Suppressor macrophage (primary cell): ENCODE measurements at places on chromosomes 16 and 17.

- no peak for DNase-seq
Measured at GRCh38 chr16:79403534-79403933, 197.0 kb downstream of the MAF start.

DNA sequence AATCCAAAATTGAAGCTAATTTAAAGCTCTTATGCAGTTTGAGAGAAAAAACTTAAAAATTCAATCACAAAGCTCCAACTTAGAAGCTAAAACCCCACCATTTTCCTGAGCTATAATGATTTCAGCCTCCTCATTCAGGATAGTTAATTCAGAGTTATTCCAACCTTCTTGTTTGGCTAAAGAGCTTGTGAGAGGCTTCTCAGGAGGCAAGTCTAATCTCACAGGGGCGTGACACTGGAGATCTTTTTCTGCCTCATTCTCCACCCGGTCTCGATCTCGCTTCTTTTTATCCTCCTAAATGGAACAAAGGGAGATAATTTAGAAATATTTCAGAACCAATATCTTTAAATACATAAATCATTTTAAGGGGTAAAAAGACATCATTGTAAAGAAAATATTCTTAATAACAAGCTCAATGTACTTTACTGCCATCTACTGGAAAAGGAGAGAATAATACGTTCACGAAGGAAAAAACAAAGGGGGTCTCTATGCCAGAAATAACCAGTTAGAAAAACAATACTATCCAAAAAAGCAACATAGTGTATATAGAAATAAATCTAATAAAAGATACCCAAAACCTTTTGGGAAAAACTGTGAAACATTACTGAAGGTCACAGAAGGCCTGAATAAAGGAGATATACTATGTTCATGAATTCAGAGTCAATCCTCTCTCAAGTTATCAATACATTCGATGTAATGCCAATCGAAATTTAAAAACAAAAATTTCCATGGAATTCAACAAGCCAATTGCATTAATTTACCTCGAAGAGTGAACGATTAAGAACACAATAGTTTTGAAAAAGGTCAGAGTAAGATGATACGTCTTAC lies 13.9 kb downstream of the BRD7 start:
- DNase-seq, result no peak

- DNase-seq, result no peak
Measured at GRCh38 chr16:23694644-23695373, 16.1 kb downstream of the PLK1 start.

- DNase-seq, result no peak
Measured at GRCh38 chr17:33045216-33045615, 53.6 kb downstream of the SPACA3 start.

DNA sequence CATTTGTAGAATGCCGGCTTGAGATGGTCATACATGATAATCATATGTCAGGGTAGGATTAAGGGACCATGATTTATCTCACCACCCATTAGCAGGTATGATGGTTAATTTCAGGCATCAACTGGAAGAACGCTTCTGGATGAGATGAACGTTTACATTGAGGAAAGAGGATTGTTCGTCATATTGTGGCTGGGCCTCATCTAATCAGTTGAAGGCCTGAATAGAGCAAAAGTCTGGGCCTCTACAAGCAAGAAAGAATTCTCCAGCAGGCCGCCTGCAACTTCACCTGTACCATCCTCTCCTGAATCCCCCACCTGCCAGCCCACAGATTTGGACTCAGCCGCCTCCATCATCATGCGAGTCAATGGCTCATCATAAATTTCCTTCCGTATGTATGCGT lies 30.6 kb upstream of the XYLT1 start:
- DNase-seq, result no peak

DNA sequence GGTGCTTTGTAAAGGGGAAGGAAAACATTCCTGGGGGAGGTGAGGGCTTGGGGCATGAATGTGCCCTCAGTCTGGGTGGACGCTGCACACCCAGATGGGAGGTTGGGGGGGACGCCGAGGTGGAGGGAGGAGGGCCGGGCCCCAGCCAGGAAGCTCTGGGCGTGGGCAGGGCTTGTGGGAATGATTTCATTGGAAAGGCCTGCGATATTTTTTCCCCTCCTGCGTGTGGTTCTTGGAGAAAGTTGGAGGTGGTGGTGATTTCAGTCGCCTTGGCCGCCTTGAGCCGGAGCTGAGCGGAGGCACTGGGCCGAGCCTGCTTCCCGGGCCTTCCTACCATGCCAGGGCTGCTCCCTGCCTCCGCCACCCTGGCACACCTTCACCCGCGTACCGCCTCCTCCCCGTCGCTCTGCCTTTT lies 26.4 kb upstream of the CLEC18A start:
- DNase-seq, result no peak

DNA sequence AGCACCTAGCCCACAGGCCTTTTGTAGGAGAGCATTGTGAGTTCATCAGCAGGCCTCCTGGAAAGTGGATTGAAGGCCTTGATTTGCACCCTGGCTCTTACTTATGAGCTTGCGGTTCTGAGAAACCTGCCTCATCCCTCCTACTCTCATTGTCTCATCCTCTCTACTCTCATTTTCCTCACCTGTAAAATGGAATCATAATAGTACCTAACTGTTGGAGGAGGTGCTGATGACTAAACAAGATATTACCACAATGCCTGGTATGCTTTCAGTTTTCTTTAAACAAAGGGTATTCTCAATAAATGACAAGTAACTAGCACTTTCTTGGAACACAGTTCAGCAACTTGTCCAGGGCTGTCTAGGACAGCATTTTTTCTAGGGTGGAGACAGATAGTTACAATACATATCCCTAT lies 243.1 kb upstream of the MAF start:
- DNase-seq, result no peak

DNA sequence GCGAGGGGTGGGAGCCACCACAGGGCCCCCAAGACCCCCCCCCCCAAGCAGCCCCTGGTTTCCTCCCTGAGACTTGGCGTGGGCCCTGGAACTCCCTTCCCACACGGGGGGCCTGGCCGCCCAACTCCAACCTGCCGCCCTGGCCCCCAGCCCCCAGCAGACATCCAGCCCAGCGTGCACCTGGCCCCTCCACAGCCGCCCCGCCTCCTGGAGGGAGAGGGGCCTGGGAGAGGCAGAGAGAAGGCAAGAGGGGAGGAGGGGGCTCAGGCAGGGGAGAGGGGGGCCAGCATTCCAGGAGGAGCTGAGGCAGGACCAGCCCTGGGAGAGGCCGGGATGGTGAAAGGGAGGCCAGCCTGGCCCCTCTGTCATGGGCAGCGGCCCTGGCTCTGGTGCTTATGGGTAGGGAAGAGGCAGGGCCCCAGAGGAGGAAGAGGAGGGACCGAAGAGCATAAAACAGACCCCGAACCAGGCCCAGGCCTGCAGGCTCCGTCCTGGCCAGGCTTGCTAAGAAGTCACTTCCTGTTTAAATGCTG lies 16.7 kb downstream of the IL34 start:
- no peak for DNase-seq

DNA sequence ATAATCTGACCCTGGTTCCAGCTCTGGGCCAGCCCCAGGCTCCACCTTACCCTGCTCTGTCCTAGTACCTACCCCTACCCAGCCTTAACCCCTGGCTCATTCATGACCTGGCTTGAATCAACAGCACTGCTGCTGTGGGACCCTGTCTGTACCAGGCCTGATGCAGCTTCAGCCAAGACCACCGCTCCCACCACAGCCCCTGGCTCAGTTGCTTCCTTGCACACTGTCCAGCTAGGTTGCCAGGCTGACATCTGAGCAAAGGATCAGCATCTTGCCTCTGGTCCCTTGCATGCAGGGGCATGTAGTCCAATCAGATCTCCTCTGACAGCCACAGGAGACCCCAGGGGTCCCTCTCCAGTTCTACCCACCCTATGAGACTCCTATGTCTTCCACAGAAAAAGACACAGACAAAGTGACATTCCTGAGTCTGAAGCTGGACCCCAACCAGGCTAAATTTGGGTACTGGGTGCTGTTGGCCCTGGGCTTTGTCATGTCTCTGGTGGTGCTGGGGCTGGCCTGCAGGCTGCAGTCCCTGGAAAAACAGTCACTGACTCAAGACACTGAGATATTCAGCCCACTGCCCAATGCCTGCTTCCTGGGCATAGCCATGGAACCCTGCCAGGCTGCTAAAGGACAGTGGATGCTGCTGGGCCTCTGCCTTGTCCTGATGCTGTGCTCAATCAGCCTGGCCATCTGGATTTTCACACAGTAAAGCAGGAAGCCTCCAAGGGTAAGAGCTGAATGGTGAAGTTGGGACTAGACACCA lies 3.9 kb upstream of the KCNH6 start:
- no peak for DNase-seq

DNA sequence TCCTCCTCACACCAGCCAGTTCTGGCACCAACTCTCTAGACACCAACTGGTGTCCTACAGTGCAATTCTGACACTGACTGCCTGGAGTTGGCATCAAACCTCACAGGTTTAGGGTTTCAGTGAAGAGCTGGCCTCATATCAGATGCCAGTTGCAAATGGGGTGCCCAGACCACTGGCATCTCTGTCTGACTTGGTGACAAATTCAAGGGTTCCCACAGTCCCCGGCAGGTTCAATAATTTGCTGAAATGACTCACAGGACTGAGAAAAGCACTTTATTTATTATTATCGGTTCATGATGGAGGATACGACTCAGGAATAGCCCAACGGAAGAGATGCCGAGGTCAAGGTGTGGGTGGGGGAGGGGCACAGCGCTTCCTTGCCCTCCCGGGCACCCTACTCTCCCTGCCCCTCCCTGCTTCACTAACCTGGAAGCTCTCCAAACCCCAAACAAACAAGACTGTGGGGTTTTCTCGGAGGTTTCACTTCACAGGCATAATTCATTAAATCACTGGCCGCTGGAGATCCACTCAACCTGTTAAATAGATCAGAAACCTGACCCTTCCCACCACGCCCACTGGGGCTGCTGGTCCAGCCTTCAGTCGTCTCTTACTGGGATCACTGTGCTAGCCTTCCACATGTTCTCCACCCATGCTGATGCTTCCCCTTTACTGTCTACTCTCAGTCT lies 1.7 kb upstream of the NLRP1 start:
- no peak for DNase-seq

DNA sequence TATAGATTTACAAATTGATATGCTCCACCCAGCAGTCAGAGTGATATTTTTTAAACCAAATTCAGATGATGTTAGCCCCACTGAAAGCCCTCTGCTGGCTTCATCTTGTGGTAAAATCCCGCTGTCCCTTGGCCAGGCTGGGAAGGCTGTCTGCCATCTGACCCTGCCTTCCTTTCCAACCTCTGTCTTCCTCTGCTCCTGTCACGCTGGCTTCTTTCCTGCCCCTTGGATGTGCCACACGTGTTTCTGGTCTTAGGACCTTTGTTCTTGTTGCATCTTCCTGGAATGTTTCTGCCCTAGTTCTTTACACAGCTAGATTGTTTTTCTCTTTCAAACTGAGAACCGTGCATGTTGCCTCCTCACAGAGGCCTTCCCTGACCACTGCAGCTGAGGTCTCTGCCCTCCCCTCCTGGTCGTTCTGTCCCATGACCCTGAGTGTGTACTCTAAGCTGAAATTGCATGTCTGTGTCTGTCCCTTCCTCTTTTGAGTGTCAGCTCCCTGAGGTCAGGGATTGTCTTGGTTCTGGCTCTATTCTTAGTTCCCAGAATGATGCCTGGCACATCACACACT lies 11.4 kb downstream of the NT5M start:
- no peak for DNase-seq

GRCh38 chr17:40612599-40613244 lies 34.9 kb downstream of the SMARCE1 start:
- no peak for DNase-seq
